AG08395 (cell line): ENCODE measurements at places on chromosomes 3 and 15.

- DNase-seq = no peak
Observed at GRCh38 chr15:96502196-96502595, 171.7 kb downstream of the NR2F2 start.

DNA sequence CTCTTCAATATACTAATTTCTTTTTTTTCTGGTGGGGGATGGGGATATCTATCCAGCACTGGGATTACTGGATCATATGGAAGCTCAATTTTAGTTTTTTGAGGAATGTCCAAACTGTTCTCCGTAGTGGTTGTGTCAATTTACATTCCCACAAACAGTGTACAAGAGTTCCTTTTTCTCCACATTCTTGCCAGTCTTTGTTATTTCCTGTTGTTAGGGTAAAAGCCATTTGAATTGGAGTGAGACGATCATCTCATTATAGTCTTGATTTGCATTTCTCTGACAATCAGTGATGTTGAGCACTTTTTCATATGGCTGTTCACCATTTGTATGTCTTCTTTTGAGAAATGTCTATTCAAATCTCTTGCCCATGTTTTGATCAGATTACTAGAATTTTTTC, 12.8 kb upstream of the WDR49 start:
- DNase-seq = no peak

- DNase-seq = no peak
Observed at GRCh38 chr15:66007663-66008262, 138.5 kb downstream of the RAB11A start.

DNA sequence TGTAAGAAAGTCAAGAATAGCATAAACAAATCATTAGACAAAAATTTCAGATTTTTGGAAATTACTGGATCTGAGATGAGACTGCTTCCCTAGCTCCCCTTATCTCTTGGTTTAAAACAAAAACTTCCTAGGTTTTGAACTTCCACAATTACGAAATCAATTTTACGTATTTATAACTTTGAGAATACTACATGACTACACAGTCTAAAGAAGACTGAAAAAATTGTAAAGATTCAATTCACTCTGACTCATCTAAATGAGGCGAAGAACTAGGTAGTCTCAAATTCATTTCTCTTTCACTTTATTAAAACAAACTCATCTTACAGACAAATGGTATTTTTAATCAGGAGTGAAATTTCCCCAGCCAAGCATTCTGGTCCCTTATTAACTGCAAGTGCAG, 10.3 kb downstream of the CCDC54 start:
- no peak for DNase-seq

DNA sequence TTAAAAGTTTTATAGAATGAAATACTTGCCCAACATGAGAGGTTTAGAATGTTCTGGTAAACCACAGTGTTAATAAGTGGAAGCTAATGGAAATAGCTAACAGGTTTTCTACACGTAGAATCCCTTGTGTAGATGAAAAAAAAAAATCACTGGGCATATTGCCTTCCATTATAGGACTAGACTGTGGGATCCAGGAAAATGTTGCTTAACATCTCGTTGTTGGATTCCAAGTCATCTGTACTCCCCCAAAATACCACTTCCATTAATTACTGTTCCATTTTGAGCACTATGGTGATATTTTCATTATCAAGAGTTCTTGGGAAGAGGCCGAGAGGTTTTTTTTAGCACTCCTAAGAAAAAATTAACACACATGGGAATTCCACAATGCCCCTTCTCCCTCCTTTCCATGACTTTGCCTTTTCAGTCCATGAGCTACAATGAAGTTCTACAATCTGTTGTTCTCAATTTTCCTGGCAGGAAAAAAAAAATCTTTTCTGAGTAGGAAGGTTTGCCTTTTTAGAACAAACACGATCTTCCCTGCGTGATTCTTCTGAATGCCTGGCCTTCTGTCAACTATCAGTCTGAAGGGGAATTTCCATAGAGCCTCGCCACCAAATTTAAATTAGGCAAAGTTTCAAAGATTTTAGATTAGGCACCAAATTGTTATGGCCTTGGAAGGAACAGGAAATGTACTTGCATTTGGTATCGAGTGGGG, 74.4 kb upstream of the CTDSPL start:
- DNase-seq = no peak

DNA sequence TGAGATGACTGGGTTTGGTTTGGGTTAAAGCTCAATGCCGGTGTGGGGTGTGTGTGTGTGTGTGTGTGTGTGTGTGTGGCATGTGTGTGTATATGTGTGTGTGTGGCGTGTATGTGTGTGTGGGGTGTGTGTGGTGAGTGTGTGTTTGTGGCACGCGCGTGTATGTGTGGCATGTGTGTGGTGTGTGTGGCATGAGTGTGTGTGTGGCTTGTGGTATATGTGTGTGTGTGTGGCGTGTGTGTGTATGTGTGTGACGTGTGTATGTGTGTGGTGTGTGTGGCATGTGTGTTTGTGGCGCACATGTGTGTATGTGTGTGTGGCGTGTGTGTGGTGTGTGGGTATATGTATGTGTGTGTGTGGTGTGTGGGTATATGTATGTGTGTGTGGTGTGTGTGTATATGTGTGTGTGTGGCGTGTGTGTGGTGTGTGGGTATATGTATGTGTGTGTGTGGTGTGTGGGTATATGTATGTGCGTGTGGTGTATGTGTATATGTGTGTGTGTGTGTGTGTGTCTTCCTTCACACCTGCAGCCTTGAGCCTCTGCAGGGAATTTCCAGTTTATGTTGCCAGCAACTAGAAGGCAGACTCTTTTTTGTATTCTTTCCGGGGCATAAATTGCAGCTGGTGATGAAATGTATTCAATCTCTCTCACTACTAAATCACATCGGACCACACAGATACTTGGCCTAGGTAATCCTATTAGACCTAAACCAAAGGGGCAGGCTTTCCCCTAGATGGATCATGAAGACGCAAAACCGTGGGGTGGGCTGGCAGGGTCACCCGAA, 34.8 kb downstream of the CHRD start:
- DNase-seq = no peak

DNA sequence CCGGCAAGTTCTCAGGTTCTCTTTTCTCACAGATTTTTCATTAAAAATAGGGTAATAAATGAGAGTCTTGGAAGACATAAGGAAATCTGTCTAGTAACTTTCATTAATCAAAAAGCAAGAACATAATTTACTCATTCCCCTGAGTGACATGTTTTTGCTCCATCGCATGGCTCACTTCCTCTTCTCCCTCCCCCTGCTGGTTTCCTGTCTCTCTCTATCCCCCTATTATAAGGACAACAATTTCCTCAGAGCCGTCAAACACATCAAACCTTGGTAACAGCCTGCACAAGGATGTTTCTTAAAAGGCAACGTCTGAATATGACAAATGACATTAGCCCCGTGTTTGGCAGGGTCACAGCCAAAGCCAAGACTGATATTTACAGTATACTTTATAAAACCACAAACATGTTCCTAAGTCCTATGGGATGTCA, 1149.6 kb downstream of the IGSF11 start:
- no peak for DNase-seq

GRCh38 chr3:133426721-133427120, 26.9 kb downstream of the BFSP2 start:
- peak; percentile 74 for DNase-seq

GRCh38 chr3:190183121-190183520, 62.4 kb upstream of the P3H2 start:
- DNase-seq = peak; percentile 87

DNA sequence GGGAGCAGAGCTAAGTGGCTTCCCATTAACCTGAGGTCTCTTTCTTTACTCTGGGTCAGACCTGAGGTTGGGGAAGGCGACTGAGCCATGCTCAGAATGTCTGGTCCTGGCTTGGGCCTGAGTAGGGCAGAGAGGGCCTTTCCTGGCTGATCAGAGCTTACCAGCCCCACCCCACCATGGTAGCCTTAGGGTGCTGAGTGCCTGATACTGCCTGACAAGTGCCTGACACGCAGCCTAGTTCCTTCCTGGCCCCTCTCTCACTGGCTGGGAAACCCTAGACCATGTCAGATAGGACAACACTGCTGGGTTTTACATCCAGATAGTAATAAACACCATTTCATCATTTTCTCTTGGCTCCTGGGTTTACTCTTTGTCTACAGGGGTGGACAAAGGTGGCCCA, 25.8 kb upstream of the DOCK3 start:
- no peak for DNase-seq

DNA sequence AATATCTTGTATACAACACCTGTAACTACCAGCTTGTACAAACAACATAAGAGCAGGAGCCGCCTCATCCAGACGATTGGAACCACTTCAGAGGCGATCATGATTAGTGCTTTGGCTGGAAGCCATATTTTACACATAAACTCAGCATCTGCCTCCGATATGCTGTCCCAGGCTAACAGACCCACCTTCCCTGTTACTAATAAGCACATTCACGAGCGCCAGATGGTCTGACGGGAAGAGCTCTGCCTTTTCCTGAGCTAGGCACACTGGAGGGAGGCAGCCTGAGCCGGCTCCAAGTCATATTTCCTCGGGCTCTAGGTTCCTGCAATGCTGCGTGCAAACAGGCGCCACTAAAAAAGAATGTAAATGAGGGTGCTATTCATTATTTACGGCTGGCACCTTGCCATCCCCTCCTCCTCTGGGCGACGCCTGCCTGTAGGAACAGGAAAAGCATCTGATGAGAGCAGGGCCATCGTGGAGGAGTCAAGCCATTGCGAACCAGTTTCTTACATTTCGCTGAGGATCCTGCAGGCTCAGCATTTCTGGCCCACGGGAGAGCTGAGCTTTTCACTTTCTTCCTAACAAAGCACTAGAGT, 98.2 kb downstream of the ANXA2 start:
- peak; percentile 38 for DNase-seq

GRCh38 chr3:55609230-55609827, 122.2 kb upstream of the WNT5A start:
- no peak for DNase-seq

DNA sequence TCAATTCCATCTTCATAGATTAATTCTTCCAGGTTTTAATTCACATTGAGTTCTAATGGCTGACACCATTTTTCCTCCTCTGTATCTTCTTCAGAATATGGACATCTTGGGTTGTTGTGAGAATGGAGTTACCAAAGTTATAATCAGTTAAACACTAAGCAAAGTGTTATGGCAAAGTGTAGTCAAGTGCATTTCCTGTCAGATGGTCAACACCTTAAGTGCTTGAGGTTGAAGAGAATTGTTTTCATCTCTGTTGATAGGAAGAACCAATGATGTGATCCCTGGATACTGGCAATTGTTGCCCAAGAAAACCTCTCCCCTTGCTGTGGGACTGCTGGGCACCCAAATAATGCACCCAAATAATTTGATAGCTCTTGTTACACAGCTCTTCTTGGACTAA, 102.6 kb upstream of the SATB1 start:
- DNase-seq = no peak

DNA sequence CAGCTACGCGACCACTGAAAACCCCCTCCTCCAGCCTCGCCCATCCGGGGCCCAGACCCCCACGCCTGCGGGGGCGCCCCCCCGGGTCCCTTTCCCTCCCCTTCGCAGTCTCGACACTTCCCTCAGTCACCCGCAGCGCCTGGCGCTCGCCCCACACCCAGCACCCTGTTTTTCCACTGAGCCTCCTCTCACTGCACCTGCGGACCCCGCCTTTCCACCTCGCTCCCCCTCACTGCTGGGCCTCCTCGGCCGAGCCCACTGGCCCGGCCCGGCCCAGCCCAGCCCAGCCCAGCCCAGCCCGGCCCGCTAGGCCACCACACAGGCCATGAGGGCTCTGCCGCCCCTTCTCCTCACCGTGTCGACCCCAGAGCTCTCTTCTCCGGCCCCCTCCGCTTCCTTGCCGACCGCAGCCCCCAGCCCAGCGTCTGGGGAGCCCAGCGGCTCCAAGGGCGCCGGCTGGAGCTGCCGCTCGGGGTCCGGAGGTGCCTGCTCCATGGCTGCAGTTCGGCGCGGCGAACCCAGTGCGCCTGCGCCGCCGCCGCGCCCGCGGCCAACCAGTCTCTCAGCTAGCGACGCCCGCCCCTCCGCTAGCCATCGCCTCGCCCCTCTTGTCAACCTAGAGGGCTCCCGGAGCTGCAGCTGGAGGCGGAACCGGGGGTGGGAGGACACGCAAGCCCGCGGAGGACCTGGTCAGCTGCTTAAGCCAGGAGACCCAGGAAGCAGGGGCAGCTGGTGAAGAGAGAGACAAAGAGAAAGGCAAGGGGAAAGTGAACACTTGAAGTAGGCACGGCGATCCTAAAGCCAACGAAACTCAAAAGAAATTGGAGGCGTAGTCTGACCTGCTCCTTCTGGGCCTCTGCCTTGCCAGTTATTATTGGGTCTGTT, at the start of gene SNX4:
TSS of gene SNX4 (minus strand) at position 525 of the 885 bp plus-strand sequence. CDS start at position 495, 30 bp downstream.
- DNase-seq = peak; percentile 96

DNA sequence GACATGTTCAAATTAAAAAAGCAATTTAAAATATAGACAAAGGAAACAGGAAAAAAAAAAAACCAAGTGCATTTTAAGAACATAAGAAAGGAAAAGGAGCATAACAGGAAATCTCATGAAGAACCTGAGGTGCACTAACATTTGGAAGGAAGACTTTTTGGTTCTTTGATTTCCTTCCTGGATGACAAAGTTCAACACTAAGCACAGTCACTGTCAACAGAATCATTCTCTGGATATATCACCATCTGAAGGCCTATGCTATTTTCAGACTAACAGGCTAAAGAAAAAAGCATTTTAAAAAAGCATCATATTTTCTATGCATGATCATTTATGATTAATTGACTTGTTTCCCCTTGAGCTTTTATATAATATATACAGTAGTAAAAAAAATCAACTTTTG, 349.6 kb downstream of the PLCL2 start:
- DNase-seq = no peak

DNA sequence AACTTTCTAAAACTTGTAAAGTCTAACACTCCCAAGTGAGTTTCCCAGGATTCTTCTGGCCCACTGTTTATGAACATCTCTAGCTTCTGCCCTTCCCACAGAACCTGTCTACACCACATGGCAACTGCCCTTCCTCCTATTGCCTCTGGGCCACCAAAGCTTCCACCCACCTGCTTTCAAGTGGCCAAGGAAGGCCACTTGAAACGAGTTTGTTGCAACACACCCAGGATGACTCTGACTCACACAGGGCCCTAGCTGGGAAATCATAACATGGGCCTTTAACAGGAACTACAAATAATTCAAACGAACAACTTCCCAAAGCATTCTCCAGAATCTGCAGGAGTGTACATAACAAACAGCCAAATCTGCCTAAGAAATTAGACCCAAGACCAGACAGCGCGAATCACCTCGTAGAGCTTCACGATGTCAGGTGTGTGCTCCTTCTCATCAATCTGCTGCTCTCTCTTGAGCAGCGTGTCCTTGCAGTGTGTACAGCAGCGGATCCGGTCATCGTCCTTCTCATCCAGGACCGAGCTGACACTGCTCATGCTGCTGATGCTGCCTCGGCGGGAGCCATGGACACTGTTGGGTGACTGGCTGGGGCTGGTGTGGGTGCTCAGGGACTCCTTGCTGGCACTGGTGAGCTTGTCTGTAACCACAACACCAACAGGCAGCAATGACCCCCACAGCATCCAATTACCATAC, 16.8 kb downstream of the RBSN start:
- DNase-seq = no peak

DNA sequence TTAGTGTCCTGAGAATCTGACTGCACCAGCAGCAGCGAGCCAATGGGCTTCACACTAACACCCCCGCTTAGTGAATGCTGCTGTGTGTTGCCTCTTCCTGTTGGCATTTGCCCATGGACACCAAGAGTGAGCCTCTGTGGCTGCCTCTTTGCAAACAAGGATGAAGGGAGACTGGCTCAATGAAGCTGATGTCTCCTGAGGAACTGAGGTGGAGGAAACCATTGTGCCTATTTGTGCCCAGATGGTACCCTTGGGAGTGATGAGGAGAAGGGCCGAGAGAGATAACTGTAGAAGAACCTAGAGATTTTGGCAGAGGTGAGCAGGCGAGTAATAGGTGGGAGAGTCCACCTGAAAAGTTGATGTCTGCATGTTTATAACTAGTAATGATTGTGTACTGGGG, 51.2 kb downstream of the IL20RB start:
- no peak for DNase-seq

- no peak for DNase-seq
Observed at GRCh38 chr3:31636694-31637442, 104.1 kb downstream of the STT3B start.
